Stimulated activated CD8-positive, alpha-beta memory T cell treated with anti-CD3 and anti-CD28 coated beads, Interleukin-15, amount 100 ng/mL, for 48 hours (primary cell): ENCODE measurements at places on chromosomes 1 and 21.
A peak's percentile ranks its signal among the peaks of the same experiment; 100 is the strongest.

GRCh38 chr1:7885513-7886404 is 32.9 kb upstream of the UTS2 start:
- peak; percentile 25 for DNase-seq

DNA sequence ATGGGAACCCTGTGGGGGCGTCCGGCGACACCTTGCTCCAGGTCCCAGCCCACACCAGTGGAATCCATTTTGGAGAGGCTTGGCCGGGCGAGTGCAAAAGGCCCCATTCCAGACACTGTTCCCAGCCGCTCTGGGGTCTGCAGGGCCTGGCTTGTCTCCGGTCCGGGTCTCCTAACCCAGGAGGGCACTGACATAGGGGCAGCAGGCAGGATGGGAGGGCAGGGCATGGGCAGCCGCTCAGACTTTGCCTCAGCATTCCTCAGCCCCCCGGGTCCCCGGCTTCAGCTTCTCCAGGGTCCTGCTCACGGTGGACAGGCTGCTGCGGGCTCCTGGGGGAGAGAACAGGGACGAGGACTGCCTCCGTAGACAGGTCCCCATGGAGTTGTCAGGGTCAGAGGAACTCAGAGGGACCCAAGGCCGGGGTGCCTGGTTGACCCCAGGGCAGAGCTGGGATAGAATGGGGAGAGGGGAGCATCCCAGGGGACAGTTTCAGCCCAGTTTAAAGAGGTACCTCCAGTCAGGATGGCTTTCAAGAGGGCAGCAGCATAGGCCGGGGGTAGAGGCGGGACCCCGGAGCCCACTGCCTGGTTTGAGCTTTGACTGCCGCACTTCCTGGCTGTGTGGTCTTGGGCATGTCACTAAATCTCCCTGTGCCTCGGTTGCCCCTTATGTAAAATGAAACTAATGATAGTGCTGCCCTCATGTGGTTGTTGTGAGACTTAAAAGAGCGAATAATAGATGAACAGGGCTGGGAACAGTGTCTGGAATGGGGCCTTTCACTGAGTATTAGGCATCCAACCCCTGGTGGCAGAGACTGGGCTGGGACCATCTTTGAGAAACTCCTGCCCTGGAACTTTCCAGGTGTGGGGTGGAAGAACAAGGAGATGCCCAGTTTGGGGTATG is 3.7 kb downstream of the KNCN start:
- DNase-seq: no peak

DNA sequence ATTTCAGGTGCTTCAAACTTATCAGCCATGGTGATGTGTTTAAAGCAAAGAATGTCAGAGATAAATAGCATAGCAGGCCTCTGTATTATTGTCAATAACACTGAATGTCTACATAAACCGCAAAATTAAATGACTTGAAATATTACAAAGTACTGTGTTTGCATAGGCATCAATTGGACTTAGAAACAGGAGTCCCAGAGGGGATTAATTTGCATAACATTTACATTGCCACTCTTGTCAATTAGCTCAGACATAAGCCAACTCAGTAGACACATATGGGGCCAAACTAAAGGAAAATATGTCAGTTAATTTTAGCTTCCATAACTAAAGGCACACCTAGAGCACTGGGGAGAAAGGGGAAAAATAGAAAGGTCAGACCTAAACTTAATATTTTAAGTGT is 814.5 kb upstream of the NEGR1 start:
- no peak for DNase-seq

DNA sequence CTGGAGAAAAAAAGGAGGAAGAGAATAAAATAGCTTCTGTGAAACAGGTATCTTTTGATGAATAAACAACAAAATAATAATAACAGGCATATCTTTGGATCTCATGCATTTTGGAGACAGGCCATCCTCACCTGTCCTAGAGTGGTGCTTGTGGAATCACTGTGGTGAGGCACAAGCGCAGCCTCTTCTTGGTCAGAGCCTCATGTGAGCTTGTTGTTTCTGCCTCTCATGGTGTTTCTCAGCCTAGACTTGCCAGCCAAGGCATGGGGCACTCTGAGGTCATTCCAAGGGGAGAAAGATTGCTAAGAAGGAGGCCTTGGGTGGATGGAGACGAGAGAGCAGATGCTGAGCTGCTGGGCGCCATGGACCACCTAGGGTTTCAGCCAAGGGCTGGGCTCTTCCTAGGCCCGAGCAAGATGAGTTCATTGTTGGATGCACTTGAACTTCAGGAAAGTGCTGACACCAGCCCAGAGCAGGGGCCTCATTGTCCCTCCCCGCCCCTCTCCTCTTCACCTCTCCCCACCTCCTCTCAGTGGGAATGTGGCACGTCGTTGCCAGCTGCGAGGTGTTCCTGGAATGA is 49.5 kb downstream of the ATP5PO start:
- no peak for DNase-seq

DNA sequence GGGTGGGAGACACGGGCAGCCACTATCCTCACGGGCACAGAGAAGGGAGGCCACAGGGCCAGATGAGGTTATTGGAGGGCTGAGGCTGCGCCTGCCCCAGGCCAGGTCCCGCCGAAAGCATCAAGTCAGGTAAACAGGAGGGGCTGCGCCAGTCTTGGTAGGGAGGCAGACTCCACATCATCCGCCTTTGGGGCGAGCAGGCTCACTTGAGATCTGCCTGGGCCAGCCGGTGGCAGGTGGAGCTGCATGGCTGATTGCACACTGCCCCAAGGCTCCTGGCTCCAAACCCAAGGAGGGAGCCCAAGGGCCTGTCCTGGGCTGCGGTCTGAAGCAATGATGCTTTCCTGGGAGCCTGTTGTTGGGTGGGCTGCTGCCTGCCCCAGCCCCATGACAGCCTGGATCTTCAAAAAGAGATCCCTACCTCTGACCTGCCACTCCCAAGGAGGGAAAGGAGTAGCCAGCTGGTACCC is 4.6 kb downstream of the SMIM1 start:
- no peak for DNase-seq

- no peak for DNase-seq
Measured at GRCh38 chr1:206729050-206729449, 41.5 kb upstream of the IL19 start.

GRCh38 chr1:165144757-165145397 is 211.6 kb downstream of the LMX1A start:
- DNase-seq: no peak

DNA sequence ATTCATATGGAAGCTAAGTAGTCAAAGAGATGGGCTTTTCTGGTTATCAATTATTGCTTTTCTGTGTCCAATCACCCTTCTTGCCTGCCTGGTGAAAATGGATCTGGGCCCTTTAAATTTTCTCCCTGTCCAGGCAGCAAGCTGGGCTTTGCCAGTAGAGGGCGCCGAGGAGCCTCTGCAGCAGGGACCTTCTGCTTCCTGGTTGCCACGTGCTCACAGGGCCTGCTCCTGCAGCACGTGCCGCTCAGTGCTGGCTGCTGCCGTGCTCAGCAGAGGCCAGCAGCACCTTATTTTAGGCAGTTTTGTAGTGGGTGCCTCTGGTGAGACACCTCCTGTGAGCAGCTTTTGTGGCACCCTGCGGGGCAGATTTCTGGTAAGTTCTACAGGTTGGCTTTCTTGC is 4.0 kb downstream of the ACTL8 start:
- DNase-seq: no peak

GRCh38 chr1:201792534-201793305 is 36.2 kb upstream of the IPO9 start:
- DNase-seq: peak; percentile 4

DNA sequence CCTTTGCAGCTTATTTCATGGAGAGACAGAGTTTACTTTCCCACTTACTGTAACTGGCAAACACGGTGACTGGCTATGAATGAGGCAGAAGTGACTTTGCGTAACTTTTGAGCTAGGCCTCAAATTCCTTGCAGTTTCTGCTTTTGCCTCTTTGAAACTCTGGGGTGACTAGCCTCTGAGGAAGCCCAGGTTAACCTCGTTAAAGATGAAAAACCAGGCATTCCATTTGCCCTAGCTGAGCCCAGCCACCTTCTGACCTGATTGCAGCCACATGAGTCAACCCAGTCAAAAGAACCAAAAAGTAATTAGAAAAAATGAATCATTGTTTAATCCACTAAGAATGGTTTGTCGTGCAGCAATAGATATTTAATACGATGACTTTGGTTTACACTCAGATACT is 20.4 kb downstream of the PRMT6 start:
- no peak for DNase-seq

- no peak for DNase-seq
Measured at GRCh38 chr1:231337043-231337471, 595 bp downstream of the EXOC8 start.

DNA sequence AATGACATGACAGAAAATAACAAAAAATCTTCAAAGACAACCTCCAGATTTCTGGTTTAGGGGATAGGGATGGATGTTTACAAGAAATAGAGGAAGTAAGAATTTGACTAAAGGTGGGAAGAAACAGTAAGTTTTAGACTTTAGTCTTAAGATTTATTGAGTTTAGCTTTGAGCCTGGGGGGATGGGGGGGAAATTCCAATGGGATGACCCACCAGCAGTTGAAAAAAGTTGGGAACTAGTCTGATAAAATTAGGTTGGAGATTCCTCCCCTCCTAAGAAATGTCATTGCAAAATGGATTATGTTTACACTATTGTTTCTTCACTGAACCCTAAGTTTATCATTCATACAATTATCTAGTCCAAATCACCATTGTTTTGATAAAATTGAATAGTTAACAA is 28.4 kb downstream of the WDR26 start:
- DNase-seq: no peak

DNA sequence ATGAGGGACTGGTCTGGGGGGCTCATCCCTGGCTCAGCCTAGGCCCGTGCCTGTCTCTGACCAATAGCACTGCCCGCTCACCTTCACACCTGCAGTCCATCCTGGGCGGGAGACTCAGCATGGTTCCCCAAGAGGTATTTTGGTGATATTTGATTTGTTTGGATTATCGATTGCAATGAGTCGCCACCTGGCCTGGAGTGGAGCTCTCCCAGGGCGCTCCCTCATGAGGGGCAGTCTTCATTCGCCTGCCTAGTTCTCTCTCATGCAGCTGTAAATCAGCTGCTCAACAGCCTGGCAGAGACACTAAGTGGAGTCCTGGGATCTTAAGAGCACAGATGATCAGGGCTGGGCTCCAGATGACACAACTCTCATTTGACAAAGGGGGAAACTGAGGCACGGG is 90.1 kb upstream of the ACTL8 start:
- no peak for DNase-seq

- no peak for DNase-seq
Measured at GRCh38 chr1:180181048-180181447, 26.4 kb downstream of the QSOX1 start.
